ENCODE measurements at places on chromosomes 12 and 14. TPM values are rescaled to one million over a fixed set of nuclear protein-coding genes. Genes with fewer than 3 reads are reported as not detected.

GRCh38 chr14:41916313-41916712, 309.6 kb downstream of the LRFN5 start:
- no peak for DNase-seq

SCAF11 gene
- 74.7 TPM for total RNA-seq

ARHGAP9 gene
- total RNA-seq = 8.0 TPM

DNA sequence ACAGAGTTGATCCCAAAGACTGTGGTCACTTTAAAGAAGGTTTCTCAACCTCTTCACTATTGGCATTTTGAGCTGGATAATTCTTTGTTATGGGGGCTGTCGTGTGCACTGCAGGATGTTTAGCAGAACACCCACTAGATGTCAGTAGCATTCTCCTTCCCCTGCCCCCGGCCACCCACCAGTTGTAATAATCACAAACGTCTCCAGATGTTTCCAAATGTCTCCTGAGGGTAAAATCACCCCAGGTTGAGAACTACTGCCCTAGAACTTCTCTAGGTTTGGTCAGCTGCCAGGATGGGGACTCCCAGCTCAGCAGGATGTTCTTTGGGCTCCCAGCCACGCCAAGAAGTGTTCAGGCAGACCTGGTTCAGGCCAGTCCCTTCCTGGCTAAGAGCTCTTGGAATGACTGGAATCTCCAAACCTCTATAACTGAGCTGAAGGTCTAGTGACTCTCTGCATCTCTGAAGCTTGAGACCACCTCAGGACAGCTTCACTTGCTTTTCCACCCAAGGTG, 12.5 kb upstream of the AJUBA start:
- no peak for DNase-seq

DNA sequence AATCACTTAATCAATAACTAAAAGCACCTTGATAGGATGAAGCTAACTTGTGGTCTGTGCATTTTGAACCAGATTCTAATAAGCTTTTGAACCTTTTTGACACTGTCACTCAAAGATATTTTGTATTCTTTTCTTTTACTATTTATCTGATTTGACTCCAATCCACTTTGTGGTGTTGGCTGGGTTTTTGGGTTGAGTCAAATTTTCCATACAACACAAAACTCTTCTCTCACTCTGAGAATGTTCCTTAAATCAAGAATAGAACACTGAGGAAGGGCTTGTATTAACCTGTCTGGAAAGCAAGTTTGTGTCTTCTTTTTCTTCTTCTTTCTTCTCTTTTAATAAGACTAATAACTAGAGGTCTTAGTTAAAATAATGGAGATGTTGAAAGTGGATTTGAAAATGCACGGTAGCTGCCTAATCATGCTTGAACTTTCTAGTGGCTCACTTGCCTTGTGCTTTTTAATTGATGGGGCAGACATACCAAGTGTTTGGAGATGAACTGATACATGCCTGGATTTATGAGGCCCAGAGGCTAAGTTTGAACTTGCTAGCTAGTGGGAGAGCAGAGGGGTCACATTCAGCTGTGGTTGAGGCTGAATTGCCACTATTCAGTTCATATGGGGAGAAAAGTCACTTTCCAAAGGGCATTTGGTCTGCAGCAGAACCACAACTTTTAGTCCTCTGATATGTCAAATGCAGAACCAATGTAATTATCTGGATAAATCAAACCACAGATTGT, 93.5 kb upstream of the PTHLH start:
- no peak for DNase-seq

DNA sequence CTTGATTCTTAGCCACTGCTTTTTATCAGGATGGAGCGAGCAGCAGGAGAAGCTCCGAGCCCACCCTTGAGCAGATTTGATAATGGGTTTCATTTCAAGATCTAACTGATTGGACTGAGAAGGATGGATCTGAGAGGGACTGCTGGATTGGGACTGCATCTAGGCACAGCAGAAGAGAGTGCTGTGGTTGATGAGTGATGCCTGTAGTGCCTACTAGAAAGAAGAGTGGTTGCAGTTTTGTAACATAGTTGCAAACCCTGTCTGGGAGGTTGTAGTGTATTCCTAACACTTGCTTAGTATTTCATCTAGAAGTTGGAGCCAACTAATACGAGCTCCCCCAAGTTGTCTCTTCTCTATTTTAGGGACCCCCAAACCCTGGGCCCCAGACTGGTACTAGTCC, 88.7 kb downstream of the ASCL1 start:
- DNase-seq = no peak

PLD4 gene
- 0.24 TPM for total RNA-seq

DNA sequence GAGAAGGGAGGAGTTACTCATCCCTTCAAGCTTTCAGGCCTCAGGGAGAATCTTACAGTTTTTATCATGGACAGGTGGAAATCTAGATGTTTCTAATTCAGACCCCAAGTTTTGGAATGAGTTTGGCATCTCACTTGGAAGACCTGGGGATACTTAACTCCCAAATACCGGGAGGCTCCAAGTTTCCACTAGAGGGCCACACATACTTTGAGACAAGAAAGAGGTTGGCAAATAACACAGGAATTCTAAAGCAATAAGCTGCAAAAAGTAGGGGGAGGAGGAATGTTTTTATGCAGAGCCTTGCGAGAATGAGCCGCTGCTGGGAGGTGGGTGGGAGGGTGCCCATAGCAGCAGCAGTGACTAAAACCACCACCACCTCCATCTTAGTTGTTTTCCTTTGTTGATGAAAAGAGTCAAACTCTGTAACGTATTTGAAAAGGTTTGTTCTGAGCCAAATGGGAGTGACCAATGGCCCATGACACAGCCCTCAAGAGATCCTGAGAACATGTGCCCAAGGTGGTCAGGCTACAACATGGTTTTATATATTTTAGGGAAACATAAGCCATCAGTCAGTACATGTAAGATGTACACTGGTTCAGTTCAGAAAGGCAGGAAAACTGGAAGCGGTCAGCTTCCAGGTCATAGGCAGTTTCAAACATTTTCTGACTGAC, 34.2 kb upstream of the RNASE1 start:
- DNase-seq = no peak
